Activated CD4-positive, CD25-positive, alpha-beta regulatory T cell (primary cell): ENCODE measurements at places on chromosomes 12 and 14.

DNA sequence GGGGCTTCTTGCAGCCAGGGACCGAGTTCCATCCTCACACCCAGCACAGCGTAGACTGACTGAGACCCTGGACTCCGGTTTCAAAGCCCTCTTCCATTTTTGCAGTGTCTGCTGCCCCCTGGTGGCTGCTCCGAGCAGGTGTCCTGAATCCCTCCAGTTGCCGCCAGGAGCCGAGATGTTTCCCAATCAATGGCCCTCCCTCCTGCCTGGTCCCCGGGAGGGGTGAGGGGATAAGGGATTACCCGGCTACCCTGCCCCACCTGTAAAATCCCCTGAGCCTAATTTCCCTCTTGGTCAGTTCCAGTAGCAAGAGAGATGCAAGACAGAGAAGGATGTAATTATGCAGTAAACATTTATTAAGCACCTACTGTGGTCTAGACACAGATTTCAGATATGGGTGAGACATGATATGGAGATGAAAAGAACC lies 55.0 kb downstream of the PHETA1 start:
- DNase-seq = peak; percentile 51

DNA sequence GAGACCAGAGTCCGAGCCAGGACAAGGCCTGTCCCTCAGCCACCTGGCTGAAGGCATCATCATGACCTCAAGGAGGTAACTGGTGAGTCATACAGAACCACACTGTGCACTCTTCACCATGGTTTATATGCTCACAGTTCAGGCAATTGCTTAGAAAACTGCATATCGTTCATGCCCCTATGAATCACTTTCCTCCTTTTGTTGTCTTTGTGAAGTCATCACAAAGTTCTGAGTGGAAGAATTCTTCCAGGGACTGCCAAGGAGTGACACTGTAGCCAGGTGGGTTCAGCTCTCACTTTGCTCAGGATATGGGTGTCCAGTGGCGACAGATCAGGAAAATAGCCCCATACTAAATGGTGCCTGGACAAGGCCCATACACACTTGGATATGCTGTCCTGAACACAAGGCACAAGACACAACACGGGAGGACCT lies 92.5 kb downstream of the DPF3 start:
- no peak for DNase-seq

- DNase-seq = no peak
Measured at GRCh38 chr12:111975161-111975931, 37.6 kb downstream of the TMEM116 start.

DNA sequence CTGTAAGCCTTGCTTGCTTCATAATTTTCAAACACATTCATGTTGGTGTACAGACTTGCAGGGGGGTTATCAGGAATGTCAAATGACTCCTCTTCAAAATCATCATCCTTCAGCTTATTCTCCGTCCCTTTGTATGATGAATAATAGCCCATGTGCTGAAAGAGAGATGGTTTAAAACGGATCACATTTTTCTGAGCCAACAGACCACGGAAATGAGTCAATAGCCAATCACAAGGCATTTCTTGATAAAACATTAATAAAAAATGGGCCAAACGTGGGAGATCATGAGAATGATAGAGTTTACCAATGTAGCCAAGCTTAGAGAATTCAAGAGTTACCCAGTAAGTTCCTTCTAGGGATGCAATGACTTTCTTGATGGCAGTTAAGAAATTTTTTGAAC lies 105.5 kb downstream of the NTS start:
- no peak for DNase-seq

- no peak for DNase-seq
Measured at GRCh38 chr14:35298351-35298750, 6.2 kb downstream of the PSMA6 start.

DNA sequence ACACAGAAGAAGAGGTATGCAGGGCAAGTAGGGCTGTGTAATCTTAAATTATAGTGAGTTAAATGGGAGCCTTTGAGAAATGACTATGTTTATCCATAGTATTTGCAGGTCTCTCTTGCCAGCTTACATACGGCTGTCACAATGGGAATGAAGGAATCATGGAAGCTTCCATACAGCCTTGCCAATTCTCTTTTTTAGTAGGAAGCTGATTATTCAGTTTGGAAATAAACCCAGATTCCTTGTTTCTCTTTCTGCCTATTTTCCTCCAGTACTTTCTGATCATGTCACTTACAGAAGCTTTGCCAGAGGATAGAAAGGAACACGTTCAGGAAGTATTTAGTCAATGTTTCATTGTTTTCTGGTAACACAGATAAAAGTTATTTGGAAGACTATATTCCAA lies 217.4 kb upstream of the DIO2 start:
- no peak for DNase-seq

GRCh38 chr14:99747167-99747566 lies 46.0 kb upstream of the EML1 start:
- no peak for DNase-seq

- DNase-seq = no peak
Measured at GRCh38 chr12:2640281-2640680, 154.5 kb upstream of the FKBP4 start.

DNA sequence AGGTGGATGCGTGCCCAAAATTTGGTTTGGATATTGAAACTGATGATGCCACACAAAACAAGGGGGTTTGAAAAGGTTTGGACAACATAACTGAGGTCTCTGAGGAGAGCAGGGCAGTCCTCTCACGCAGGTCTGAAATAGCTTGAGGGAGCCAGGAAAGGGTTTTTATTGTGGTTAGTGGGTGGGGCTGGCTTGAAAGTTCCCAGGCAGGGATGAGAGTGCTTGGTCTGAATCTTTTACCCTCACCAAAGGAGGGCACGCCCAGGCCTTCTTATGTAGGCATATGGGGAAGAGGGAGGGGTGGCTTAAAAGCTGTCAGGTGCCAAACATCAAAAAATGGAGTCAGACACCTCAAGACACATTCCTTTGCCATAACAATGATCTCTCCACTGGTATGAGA lies 493.1 kb upstream of the CCDC196 start:
- no peak for DNase-seq

DNA sequence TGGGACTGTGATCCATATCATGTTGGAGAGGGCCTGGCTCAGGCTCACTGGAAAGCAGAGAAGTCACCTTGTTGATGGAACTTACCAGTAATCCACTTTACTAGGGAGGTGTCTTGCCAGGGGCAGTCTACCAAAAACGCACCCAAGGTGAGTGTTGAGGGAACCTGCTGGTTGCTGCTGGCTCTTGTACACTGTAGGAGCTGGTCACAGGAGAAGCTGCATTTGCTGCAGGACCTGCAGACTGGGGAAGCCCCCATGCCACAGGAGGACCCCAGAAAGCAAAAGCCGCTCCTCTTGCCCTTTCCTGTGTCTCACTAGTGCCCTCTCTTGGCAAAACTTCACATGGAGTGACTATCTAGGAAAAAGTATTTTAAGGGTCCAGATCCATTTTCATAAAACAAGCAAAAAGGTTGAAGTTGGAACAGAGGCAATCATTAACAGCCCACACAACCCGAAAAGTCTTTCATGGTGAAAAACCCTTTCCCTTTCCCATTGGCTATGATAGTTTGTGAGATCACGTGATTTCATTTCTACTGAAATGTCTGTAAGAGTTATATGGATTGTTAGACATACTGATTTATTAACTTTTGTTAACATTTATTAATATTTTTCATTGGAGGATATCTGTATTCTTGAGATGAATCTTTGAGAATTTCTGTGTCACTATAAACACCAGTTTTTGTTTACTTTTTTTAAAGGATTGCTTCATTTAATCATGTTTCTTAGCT lies 59.2 kb downstream of the RASSF8 start:
- no peak for DNase-seq

DNA sequence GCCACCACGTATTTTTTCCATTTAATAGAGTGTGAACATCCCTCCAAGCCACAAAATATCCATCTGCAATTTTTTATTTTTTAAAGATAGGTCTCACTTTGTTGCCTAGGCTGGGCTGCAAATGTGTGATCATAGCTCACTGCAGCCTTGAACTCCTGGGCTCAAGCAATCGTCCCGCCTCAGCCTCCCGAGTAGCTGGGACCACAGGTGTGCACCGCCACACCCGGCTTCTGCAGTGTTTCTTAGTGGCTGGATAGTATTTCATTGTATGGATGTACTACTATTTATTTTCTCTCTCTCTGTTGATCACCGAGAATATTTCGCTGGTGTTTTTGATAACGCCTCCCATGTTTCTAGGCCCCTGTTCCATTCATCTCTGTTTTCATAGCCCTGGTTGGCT lies 17.5 kb downstream of the MLXIP start:
- DNase-seq = no peak
